ENCODE measurements at places on chromosomes 11 and 22.

GRCh38 chr11:65446446-65447277 lies 24.1 kb downstream of the NEAT1 start:
- no peak for DNase-seq

DNA sequence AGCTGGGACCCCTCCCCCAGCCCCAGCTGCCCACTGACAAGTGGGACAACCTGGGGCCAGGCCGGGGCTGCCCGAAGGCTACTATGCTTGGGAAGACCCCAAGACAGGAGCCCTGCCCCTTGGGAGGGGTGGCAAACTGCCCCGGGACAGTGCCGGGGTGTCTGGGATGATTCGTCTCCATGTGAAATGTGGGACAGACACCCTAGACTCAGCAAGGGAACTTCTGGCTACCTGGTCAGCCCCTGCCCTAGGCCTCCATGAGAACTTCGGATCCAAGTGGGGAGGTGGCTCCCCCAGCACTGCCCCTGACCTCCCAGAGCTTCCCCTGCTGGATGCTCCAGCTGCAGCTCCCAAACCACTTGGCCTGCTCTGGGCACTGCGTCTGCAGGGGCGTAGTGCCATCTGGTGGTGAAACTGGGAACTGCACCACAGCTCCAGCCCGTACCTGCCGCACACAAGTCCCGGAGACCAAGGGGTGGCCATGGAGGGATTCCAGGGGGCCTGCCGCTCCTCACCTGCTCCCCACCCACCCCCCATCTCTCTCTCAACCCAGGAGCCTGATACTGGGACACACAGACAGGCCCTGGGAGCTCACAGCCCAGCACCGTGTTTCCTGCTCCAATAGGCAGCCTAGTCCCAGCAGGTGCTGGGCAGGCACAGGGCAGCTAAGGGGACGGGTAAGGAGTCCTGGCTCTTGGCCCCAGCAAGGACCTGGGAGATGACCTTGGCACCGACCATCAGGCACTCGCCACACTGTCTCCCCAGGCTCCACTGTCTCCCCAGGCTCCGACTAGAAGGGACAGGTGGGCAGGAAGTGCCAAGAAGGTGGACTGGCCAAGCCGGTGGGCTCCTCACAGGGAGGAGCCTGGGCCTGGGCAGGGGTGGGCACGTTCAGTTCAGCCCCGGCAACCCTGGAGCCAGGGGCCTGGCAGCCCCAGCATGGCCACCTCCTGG lies 194.1 kb downstream of the IGLL1 start:
- DNase-seq, result no peak

- no peak for DNase-seq
Observed at GRCh38 chr11:133934599-133935550, 21.9 kb downstream of the IGSF9B start.

DNA sequence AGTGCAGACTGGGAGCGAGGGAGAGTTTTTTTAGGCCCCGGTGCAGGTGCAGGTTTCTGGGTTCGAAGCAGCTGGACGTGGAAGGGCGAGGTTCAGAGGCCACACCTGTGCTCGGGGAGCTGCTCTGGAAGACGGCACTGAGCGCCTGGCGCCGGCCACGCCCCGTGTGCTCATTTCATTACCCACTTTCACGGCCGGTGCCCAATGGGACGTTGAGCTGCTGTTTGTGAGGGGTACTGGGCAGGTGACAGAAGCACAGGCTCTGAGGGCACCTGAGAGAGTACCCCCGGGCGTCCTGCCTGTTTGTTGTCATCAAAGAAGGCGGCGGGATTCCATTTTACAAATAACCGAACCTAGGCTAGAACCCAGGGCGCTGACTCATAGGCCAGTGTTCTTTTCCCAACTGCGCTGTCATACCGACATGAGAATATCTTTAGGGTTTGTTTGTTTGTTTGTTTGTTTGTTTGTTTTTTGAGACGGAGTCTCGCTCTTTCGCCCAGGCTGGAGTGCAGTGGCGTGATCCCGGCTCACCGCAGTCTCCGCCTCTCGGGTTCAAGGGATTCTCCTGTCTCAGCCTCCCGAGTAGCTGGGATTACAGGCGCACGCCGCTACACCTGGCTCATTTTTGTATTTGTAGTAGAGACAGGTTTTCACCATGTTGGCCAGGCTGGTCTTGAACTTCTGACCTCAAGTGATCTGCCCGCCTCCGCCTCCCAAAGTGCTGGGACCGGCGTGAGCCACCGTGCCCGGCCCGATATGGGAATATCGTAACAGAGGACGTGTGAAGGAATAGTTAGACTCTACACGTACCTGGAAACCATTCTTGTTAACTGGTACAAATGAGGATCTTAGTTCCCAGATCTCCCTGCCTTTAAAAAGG lies 16.6 kb upstream of the SPTBN2 start:
- DNase-seq, result no peak

- DNase-seq, result no peak
Observed at GRCh38 chr11:15347969-15348734, 233.4 kb downstream of the INSC start.

- DNase-seq, result no peak
Observed at GRCh38 chr11:12239396-12239795, 129.0 kb downstream of the MICAL2 start.

DNA sequence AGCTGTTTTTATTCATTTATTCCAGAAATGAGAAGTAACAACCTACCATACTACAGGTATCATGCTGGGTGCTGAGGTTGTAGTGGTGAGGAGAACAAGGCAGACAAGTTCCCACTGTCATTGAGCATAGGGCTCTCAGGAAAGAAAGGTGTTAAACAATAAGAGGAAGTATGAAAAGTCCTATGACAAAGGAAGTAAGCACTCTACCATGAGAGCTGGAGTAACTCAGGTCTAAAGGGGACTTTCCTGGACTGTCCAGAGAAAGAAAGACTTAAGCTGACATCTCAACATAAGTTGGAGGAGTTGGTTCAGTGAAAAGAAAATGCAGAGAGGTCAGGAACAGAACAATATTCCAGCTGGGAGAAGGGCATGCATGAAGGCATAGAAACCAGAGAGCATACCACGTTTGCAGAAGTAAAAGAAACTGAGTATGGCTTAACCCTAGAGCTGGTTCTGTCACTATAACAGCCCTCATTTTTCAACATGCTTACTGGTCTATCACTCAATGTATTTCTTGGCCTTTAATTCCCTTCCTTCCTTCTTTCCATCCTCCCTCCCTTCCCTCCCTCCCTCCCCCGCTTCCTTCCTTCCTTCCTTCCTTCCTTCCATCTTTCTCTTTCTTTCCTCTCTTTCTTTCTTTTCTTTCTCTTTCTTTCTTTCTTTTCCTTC lies 137.8 kb upstream of the BDNF start:
- DNase-seq, result no peak

DNA sequence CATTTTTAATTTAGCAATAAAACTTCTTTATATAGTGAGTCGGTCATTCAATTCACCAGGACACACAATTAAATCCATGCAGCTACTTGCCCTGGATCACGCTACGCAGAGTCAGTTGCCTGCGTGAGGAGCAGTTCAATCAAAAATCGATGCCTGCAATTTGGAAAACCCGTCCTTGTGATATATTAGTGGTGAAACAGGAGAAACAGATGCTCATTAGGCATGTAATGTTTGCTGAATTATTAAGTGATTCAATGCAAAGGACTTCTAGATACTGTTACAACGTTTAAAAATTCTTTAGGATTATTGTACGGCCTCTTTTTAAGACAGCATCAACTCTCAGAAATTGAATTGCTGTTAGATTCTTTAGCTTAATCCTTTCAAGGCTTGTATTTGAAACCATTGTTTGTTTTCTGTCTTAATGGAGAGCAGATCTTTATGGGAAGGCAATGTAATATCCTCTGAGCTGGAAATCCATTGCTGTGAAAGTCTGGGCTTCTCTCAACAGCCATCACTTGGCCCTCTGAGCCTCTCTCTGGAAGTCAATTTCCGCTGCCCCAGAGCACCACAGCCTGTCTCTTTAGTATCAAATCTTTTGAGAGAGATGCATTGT lies 20.1 kb upstream of the PAMR1 start:
- DNase-seq, result no peak

GRCh38 chr22:50316114-50317065 lies 8.9 kb upstream of the PLXNB2 start:
- no peak for DNase-seq

- no peak for DNase-seq
Observed at GRCh38 chr11:96242971-96243647, 99.9 kb downstream of the MAML2 start.

- DNase-seq, result no peak
Observed at GRCh38 chr22:19058713-19059451, 63.3 kb downstream of the DGCR2 start.

DNA sequence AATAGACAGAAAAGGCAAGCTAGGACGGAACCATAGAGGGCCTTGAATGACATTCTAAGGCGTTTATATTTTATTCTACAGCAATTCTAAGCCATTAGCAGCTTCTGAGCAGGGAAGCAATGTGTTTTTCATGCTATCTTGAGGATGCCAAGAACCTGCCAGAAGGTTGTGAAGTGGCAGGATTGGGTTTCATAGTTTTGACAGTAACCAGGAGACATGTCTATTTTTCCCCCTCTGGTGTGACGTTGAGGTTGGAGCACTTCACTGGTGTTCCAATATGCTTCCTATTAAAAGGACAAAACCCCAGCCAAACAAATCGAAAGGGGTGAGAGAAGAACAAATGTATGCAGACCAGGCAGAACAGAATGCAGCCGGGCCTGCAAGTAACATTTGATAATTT lies 148.2 kb downstream of the SPATA19 start:
- DNase-seq, result no peak

DNA sequence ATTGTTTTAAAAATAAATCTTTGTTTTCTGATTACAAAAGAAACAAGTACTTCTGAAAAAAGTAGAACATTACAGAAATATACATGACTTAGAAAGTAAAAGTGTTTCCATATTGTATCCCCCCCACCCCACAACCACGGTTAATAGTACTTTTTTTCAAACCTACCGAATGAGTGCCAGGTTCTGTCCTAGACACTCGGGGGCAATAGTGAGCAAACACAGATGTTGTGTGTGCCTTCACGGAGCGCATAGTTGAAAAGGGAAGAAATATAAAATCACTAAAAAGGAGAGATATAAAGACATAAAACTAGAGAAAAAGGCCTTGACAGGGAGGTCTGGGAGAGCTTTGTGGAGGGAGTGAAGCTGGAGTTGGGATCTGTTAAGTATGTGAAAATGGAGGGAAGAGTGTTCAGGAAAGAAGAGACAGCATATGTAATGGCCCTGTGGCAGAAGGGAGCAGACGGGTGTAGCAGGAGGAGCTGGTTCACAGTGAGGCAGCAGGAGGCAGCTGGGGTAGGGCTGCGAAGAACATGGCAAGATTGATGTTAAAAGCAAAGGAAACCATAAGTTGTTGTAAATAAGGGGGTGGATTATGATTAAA lies 42.1 kb upstream of the ALX4 start:
- no peak for DNase-seq

GRCh38 chr22:32764330-32765131 lies 37.0 kb upstream of the TIMP3 start:
- no peak for DNase-seq

DNA sequence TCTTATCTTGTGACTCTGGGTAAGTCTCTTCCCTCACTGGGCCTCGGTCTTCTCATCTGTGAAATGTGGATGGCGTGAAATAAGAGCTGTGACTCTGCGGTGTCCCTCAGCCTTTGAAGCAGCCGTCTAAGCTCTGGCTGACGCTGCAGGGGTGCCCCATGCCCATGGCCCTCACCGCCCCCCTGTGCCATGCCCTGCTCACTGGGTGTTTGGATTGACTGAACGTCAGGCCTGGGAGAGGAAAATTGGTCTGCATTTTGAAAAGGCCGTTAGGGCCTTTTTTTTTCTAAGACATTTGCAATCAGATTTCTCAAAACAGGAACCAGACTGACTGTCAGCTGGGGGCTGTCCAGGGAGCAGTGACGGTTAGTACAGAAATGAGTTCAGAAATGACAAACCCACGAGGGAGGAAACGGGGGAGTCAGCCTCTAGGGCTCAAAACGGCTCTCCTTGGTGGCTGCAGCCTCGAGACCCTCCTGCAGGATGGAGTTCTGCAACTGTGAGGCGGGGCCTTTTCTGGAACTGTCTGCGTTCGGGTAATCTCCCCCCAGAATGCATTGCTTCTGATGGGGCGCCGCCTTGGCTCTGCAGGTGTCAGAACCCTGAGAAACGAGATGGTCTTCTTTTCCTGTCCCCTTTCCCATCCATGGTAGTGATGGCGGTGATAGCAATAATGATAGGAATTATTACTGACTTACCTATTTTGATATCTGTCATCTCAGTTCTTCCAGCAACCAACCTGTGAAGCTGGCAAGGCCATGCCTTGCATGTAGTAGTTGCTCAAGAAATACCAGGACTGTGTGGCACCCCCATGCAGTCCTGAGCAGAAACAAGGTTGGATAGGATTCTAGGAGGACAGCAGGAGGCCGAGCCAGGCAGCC lies 2.0 kb downstream of the GRK2 start:
- no peak for DNase-seq

GRCh38 chr22:35733036-35733435 lies 15.4 kb downstream of the APOL5 start:
- no peak for DNase-seq

- DNase-seq, result no peak
Observed at GRCh38 chr11:106763501-106763900, 254.8 kb downstream of the GUCY1A2 start.

DNA sequence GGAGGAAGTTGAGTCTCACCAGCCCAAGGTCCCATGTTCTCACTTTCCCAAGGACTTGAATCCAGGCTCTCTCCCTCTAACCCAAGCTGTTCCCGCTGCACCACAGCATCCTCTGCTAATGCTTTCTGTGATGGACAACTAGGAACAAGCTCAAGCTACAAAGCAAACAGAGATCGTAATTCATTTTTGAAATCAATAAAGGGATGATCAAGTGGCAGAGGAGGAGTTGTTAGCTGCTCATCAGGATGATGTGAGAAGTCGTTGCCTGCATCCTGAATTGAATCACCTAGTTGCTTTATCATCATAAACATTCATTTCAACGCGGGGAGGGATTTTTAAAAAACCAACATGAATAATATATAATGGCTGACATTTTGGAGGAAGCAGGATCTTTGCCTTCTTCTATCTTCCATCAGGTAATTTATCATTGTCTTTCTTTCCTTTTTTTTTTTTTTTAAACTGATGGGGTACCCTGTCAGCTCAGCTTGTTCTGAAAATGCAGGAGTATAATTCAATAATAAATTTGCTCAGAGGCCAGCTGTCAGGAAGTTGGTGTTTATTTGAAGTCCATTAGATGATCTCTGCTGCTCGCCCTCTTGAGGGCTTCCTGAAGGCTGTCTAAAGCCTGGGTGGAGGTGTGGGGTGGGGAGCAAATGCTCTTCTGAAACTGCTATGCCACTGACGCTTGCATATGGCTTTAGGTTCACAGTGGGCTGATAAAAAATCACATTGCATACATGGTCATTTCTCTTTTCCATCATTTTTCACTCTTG lies 174.4 kb upstream of the NARS2 start:
- DNase-seq, result no peak

GRCh38 chr11:68463714-68464113 lies 3.2 kb downstream of the PPP6R3 start:
- no peak for DNase-seq
